Sciatic nerve (tissue), 2 donors: ENCODE measurements at places on chromosomes 3 and 15. TPM values are rescaled to one million over a fixed set of nuclear protein-coding genes. Genes with fewer than 3 reads are reported as not detected.
A peak's percentile ranks its signal among the peaks of the same experiment; 100 is the strongest.

The RASSF1 gene
- 51.0 TPM for total RNA-seq

The MRPL3 gene
- 45.3 TPM for total RNA-seq

The TFG gene
- total RNA-seq = 74.6 TPM

The ATP2B2 gene
- 1.4 TPM for total RNA-seq

The LRTM1 gene
- total RNA-seq = not detected

The SHF gene
- total RNA-seq = 15.4 TPM

The NRROS gene
- total RNA-seq = 10.0 TPM

GRCh38 chr3:64604313-64604712 is 83.5 kb downstream of the ADAMTS9 start:
- no peak for DNase-seq

GRCh38 chr3:192621909-192622308 is 105.4 kb downstream of the FGF12 start:
- DNase-seq = no peak

- DNase-seq = no peak
Observed at GRCh38 chr3:110895054-110895453, 176.6 kb upstream of the NECTIN3 start.

DNA sequence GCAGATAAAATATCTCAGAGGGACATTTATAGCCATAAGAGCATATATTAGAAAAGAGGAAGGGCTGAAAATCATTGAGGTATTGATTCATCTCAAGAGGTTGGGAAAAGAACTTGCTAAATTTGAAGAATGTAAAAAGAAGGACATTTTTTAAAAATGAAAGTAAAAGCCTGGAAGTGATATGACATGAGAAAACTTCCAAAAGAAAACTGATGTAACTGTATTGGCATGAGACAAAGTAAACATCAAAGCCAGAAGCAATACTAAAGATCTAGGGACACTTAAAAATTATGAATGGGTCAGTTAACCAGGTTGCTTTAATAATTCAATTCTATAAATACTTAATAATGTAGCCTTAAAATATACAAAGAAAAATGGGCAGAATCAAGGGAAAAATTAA is 31.9 kb downstream of the CEP63 start:
- no peak for DNase-seq

DNA sequence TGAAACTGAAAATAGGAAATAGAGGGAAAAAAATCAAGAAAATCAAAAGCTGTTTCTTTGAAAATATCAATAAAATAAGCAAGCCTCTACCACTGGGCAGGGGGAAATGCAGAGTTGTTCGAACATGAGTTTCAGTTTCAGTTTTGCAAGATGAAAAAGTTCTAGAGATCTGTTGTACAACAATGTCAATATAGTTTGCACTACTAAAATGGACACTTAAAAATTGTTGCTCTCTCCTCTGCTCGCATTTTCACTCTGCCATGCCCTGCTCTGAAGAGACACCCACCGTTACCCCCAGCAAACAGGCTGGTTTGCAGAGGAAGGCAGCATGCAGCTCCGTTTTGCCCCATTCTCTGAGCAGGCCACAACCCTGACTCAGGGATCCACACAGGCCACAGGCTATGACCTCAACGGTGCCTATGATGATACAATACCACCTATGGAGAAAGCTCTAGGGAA is 64.5 kb downstream of the ZNF148 start:
- no peak for DNase-seq

GRCh38 chr15:85753261-85753660 is 41.5 kb downstream of the KLHL25 start:
- no peak for DNase-seq

- DNase-seq = no peak
Observed at GRCh38 chr3:16309558-16309957, 44.5 kb downstream of the OXNAD1 start.

DNA sequence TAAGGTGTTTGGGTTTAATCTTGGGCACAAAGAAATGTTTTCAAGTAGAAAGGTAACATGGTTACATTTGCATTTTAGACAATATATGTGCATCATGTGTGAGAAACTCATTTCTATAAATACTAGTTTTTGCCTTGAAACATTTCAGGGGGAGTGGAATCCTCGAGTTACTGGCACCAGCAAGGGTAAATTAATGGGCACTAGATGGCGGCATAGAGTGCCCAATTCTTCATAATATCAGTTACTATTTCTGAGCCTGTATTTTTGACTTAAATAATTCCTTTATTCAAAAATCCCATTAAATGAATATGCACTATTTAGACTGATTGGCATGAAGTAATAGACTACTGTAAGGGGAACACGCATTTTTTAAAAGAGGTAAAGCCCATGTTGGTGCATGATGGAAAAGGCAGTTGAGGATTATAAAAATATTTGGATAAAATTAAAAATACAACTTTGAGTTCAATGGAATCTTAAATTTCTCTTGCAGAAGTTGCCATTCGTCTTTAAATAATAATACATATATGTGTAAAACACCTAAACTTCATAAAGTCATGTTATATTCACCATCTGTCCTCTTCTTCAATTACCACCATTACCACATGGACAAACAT is 106.3 kb downstream of the ZBTB20 start:
- DNase-seq = no peak

DNA sequence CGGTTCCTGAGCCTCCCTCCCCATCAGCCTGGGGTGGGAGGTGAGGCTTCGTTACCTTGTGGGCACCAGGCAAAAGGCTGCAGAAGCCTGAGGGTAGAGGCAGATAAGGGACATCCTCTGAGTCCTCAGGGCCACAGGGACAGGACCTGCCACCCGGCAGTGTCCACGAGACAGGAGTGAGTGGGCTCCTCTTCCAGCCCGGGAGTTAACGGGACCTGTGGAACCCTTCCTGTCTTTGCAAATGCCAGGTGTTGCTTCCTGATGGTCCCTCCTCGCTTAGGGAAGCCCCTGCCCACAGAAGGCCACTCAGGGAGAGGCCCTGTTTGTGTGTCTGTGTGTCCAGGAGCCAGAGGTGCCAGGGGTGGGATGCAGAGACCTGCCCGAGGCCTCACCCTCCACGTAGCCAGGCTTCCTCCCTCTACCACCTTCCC is 111.1 kb upstream of the ALDH1A3 start:
- peak; percentile 25 for DNase-seq

GRCh38 chr3:107969994-107970819 is 120.6 kb downstream of the CD47 start:
- DNase-seq = no peak

DNA sequence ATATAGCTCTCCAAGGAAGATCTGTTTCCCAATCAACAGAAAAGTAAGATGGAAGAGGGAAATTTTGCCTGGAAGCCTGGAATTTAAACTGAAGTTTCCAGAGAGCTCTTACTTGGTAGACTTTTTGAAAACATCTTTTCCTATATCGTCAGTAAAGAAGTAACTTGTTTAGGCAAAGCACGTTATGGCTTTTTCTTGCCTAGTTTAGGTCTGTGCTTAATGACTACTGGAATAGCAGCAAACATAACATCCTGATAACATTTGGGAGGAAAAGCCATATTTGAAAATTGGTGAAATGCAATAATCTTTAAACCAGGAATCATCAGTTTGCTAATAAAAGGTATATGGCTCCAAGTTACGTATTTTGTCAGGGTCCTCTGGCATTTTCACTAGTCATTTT is 160.4 kb upstream of the CGNL1 start:
- DNase-seq = no peak

DNA sequence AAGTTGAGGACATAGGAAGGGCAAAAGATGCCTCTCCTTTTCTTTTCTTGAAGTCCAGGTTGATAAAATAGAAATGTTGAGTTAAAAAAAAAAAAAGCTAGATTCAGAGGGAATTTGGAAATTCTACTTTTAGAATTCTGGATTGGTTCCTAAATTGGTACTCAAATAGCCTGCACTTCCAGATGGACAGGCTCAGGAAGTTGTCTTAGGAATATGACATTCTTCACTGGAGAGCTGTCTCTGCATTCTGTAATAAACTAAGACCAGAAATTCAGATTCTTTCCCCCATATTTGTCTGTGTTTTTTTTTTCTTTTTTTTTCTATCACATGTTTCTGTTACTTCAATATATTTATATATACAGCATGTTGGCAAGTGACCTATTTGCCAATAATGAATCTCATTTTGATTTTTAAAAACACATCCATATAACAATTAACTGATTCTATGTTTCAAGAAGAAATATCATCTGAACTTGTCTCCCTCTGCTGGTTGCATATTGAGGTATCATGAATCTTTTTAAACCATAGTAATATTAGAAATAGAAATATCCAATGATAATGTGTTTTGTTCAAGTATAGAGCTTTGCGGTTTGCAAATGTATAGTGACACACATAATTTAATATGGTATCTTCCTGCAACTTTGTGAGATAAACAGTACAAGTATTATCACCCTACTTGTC is 8.5 kb upstream of the LSAMP start:
- no peak for DNase-seq

DNA sequence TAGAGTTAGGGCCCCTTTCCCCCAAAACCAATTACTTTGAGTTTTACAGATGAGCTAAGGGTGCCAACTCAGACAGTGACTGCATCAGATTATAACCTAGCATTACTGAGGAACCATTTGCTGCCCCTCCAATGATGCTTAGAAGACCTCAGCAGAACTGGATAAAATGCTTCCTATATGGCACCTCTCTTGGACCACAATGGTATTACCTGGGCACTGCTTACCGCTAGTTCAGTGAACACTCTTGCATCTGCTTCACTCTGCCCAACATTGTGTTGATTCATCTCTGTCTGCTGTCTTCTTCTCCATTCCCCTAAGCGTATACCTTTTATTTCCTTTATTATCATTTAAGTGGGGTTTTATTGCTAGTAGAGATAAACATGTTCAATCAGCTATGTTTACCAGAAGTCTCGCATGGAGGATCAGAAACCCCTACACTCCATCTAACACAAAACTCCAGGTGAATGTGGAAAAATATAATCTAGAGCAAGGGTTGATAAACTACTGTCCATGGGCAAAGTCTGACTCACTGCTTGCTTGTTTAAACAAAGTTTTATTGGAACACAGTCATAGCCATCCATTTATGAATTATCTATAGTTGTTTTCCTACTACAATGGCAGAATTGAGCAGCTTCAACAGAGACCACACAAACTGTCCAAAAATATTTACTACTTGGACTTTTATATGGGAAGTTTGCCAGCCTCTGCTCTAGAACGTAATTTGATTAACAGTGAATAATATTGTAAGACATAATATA is 100.2 kb upstream of the PTX3 start:
- DNase-seq = no peak

GRCh38 chr15:67253549-67254237 is 768 bp downstream of the AAGAB start:
- no peak for DNase-seq

GRCh38 chr15:51132384-51133139 is 37.9 kb upstream of the TNFAIP8L3 start:
- DNase-seq = peak; percentile 75

- no peak for DNase-seq
Observed at GRCh38 chr3:123064506-123064905, 2.3 kb upstream of the PDIA5 start.

DNA sequence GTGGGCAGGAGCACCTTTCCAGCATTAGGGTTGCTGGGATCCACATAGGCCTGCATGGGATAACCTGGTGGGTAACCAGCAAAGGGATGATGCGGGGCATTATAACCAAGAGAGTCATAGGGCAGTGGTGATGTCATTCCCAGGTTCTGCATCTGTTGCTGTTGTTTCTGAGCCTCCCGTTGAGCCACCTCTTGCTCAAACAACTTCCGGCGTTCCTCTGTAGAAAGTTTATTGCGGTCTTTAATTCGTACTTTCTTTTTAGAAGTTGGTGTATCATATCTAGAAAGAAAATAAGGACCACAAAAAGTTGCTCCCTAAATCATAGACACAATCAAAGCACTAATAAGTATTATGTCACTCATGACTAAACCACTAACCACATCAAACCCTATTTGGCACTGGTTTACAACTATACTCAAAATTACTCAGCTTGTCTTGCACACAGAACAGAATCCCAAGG is 77.8 kb downstream of the NBEAL2 start:
- DNase-seq = no peak

- DNase-seq = no peak
Observed at GRCh38 chr15:95170561-95171380, 939.4 kb downstream of the MCTP2 start.

DNA sequence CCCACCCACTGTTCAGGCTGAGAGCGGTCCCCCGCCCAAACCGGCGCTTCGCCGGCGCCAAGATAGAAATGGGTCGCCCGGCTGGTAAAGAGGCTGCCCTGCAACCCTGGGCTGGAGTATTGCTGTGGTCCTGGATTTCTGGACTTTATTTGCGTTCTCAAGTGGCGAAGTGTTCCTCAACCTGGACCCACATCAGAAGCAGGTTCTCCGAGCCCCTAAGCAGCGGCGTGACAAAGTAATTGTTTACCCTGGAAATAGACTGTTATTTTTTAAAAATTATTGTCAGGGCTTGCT is 481 bp upstream of the DYNC1LI1 start:
- DNase-seq = no peak

GRCh38 chr3:150911771-150912170 is 6.5 kb upstream of the MINDY4B start:
- DNase-seq = no peak

DNA sequence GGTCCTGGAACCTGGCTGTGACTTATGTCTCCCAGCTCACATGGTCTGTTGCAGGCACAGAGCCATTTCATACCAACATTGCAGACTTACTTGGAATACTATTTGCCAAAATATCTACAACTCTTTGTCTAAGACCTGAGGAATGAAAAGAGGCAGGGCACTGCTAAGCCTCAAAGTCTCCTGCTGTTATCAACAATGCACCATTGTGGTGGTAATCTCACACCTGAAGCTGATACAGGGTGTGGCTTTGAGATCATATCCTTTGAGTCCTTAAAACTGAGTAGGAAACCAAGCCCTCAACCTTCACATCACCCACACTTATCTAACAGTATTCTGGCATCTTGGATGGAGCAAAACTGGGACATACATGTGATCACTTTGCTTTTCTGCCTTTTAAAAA is 782.0 kb downstream of the EPHA3 start:
- no peak for DNase-seq
